NK-92 treated with Interleukin-12 subunit alpha and Interleukin-12 subunit beta, amount 100 ng/mL, for 24 hours (cell line): ENCODE measurements at places on chromosomes 1 and 21.

- no peak for DNase-seq
Observed at GRCh38 chr1:246809473-246809872, 85.3 kb downstream of the SCCPDH start.

GRCh38 chr1:233587958-233588799 lies 25.7 kb upstream of the KCNK1 start:
- no peak for DNase-seq

DNA sequence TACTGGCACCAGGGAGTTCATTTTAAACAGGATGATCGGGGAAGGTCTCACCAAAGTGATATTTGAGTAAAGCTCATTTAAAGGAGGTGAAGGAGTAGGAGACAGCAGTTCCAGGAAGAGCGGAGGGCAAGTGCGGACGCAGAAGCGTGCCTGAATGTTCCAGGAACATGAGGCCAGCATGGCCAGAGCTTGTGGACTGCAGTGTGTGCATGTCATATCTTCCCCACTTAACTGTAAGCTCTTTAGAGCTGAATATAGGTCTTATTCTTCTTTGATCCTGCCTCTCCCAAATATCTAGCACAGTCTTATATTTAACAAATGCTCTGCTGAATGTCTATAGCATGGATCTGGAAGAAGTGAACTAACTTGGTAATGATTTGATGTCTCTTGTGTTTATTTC lies 639.3 kb downstream of the SMYD3 start:
- DNase-seq, result no peak

DNA sequence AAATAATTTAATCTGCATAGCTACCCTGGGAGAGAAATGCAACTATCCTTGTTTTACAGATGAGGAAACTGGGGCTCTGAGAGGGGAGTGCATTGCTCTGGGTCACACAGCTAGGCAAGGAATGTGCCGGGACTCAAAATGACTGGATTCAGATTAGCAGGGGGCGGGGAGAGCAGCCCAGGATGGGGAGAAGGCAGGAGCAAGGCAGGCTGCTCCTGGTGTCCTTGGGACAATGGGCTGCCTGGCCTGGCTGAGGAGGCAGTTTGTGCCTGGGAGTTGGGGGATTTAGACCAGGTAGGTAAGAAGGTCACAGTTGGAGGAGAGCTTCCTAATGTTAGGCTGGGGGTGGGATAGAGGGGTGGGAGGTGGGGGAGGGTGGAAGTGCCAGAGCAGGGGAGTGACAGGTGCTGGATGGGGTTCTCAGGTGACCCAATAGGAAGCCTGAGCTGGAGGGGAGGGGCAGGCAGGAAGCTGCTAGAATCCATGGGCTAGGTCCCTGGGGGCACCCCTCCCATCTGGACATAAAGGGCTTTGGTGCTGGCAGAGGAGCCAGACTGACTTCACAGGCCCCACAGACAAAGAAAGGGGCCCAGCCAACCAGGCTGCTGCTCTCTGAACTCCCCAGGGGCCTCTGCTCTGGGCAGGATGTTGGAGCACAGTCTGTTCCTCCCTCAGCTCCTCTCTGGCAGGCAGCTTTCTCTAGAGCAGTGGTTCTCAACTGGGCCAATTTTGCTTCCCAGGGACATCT lies 29.0 kb downstream of the TRIM62 start:
- DNase-seq, result no peak

DNA sequence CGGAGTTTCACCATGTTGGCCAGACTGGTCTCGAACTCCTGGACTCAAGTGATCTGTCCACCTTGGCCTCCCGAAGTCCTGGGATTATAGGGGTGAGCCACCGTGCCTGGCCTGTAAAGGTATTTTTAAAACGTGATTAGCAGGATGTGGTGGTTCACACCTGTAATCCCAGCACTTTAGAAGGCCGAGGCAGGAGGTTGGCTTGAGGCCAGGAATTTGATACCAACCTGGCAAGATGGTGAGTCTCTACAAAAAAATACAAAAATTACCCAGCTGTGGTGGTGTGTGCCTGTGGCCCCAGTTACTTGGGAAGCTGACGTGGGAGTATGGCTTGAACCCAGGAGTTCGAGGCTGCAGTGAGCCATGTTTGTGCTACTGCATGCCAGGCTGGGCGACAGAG lies 43.3 kb upstream of the SOD1 start:
- no peak for DNase-seq
